ENCODE measurements at places on chromosomes 5 and 9.

GRCh38 chr9:12880406-12881015 lies 105.7 kb downstream of the LURAP1L start:
- no peak for DNase-seq

DNA sequence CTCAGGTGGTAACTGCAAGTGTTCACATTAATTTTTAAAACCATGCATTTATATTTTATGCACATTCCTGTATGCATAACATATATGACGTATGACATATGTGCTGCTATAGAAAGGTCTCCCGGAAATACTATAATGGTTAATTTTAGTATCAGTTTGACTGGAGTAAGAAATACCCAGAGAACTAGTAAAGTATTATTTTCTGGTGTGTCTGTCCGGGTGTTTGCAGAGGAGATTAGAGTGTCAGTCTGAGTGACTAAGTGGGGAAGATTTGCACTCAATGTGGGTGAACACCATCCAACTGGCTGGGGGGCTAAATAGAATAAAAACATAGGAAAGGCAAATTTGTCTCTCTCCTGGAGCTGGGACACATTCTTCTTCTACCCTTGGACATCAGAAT lies 26.9 kb downstream of the UIMC1 start:
- no peak for DNase-seq

DNA sequence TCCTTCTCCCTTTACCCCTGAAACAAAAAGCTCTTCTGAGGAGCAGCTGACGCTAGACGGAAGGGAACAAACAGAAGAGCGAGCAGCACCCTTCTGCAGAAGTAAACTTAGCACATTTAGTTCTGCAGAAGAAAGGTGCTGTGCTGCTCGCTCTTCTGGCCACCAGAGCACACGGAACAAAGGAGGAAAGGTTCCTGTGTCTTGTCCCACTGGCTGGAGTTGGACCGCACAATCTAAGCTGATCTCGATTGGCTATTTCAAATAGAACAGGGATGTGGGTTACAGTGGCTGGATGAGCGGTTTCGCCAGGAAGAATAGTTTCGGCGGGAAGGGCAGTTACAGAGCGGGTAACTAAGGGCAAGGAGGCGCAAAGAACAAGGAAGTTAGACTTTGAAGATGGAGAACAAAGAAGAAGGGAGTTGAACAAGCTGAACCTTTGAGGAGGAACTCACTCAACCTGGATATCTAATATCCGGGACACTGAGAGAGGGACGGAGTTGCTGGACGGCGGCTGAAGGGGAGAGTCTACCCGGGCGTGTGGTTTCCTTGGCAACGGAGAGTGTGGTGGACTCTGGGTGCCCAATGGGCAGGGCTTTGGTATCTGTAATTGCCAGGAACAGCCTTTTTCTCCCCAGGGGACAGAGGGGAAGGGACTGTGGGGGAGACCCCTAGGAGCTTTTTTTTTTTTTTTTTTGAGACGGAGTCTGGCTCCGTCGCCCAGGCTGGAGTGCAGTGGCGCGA lies 7.1 kb downstream of the GTF3C5 start:
- no peak for DNase-seq

DNA sequence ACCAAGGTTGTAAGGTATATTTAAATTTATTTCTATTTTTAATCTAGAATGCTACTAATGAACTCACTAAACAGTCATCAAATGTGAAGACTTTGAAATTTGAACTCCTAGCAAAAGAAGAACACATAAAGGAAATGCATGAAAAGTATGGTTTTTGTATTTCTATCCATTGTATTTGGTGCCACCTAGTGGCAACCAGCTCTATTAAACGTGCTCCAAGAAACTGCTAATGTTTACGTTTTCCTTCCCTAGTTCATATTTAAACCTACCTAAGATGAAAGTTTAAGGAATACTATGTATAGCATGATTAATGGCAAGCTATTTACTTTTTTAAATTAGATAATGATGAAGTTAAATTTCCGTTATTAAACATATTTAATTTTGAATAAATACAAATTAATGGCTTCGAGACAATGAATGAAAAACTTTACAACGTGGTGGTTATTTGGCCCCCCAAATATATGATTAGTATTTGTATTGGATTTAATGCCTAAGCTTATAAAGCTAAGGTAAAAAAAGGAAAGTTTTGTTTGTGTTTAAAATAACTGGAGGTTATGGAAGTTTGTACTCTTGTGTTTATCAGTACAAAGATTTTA lies 115.9 kb upstream of the SH3GL2 start:
- peak; percentile 12 for DNase-seq

- no peak for DNase-seq
Measured at GRCh38 chr9:132241840-132242620, 80.2 kb downstream of the NTNG2 start.

GRCh38 chr9:37406603-37407401 lies 15.7 kb upstream of the GRHPR start:
- no peak for DNase-seq

DNA sequence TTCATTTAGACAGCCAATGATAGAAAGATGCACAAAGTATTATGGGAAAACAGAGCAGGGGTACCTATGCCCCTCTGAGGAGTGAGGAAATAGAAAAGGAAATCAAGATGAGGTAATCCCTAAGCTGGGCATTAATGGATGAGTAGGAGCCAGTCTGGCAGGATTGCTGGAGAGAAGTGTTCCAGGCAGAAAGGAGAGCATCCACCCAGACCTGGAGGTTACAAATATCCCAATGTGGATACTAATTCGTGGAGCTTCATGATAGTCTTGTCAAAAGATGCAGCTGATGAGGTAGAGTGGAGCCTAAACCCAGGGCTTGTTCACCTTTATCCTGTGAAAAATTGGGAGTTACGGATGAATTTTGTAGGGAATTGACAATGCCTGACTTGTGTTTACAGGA lies 328.0 kb downstream of the ZNF608 start:
- DNase-seq = no peak

GRCh38 chr5:14890846-14891245 lies 19.3 kb upstream of the ANKH start:
- no peak for DNase-seq

DNA sequence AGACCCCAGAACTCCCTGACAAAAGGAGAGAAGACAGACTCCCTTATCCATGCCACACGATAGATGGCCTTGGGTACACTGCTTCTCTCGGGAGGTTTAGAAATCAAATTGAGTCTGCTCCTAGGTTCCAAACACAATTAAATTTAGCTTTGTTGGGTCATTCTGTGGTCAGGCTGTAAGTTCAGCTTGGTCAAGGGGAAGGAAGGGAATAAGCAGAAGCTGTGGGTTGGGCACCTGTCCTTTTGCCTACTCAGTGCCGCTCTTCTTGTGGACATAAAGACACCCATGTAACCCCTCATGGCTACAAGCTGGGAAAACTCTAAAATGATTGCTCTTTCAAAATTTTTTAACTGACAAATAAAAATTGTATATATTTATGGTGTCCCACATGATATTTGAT lies 19.1 kb upstream of the AK3 start:
- no peak for DNase-seq

- no peak for DNase-seq
Measured at GRCh38 chr5:147359101-147359500, 124.3 kb downstream of the STK32A start.

DNA sequence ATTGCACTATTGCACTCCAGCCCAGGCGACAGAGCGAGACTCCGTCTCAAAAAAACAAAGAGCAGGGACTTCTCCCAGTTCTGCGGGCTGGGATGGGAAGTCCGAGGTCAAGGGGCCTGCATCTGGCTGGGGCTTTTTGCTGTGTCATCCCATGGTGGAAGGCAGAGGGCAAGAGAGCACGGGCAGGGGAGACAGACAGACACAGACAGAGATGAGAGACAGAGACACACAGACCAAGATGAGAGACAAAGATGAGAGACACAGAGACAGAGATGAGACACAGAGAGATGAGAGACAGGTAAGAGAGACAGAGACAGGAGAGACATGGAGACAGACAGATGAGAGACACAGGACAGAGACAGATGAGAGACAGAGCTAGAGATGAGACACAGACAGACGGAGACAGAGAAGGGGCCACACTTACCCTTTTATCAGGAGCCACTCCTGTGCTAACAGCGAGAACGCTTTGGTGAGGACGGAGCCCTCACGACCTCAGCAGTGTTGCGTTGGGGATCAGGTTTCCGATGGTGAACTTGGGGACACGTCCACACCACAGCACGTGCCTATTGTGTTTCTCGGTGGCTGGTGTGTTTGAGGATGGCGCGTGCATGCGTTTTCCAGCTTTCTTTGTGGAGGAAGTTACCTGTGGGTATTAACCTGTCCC lies 8.9 kb upstream of the TOR4A start:
- no peak for DNase-seq
